ENCODE measurements at places on chromosomes 11 and 22. TPM values are rescaled to one million over a fixed set of nuclear protein-coding genes. Genes with fewer than 3 reads are reported as not detected.

GRCh38 chr11:94058630-94059029, 37.5 kb downstream of the HEPHL1 start:
- DNase-seq = no peak

MS4A14 gene
- total RNA-seq = not detected

TSPAN32 gene
- total RNA-seq = not detected

LMO1 gene
- not detected for total RNA-seq

ARHGEF17 gene
- 13.7 TPM for total RNA-seq
